Neural cell (in vitro differentiated cells): ENCODE measurements at places on chromosomes 6 and 20. TPM values are rescaled to one million over a fixed set of nuclear protein-coding genes. Genes with fewer than 3 reads are reported as not detected.

The GSTA1 gene
- polyA plus RNA-seq: 0.86 TPM in 1 of 2 replicates, not detected in the other

The TCP11 gene
- 0.92 TPM in 1 of 2 replicates, not detected in the other for polyA plus RNA-seq

The MAK gene
- polyA plus RNA-seq: not detected in 2 replicates

The PLCB1 gene
- polyA plus RNA-seq: 10.9 and 11.4 TPM in 2 replicates

The CST5 gene
- not detected in 2 replicates for polyA plus RNA-seq

The RGL2 gene
- 120 and 141 TPM in 2 replicates for polyA plus RNA-seq

The ZNF165 gene
- 1.4 and 1.6 TPM in 2 replicates for polyA plus RNA-seq

The STX7 gene
- polyA plus RNA-seq: 79.5 and 80.6 TPM in 2 replicates

The CENPW gene
- polyA plus RNA-seq: 1.3 TPM in 1 of 2 replicates, not detected in the other

The RNF182 gene
- 6.4 and 8.0 TPM in 2 replicates for polyA plus RNA-seq

The PDE10A gene
- polyA plus RNA-seq: 43.7 and 52.4 TPM in 2 replicates

The TOMM34 gene
- polyA plus RNA-seq: 10.0 and 11.7 TPM in 2 replicates

The SEMG1 gene
- not detected in 2 replicates for polyA plus RNA-seq

The RGS17 gene
- polyA plus RNA-seq: 38.0 and 44.9 TPM in 2 replicates

The DLK2 gene
- polyA plus RNA-seq: 17.2 and 19.8 TPM in 2 replicates

The FAM83C gene
- polyA plus RNA-seq: not detected in 2 replicates

The AIG1 gene
- 23.2 and 25.7 TPM in 2 replicates for polyA plus RNA-seq

The COL11A2 gene
- polyA plus RNA-seq: 9.8 and 20.2 TPM in 2 replicates

The ANKS1A gene
- polyA plus RNA-seq: 22.6 and 25.1 TPM in 2 replicates

The KHDC1L gene
- not detected in 2 replicates for polyA plus RNA-seq

The MUC22 gene
- polyA plus RNA-seq: not detected in 2 replicates

The PRICKLE4 gene
- 1.3 TPM in 1 of 2 replicates, not detected in the other for polyA plus RNA-seq

The GMPR gene
- 1.6 TPM in 1 of 2 replicates, not detected in the other for polyA plus RNA-seq

The RAMACL gene
- polyA plus RNA-seq: 1.6 and 1.9 TPM in 2 replicates

The NEURL2 gene
- polyA plus RNA-seq: 5.0 and 6.3 TPM in 2 replicates

The IP6K3 gene
- polyA plus RNA-seq: not detected in 2 replicates

The TRIM40 gene
- not detected in 2 replicates for polyA plus RNA-seq

The APCDD1L gene
- not detected in 2 replicates for polyA plus RNA-seq

The ADGRG6 gene
- polyA plus RNA-seq: 0.37 and 0.66 TPM in 2 replicates

The NMBR gene
- not detected in 2 replicates for polyA plus RNA-seq

The WFDC12 gene
- polyA plus RNA-seq: not detected in 2 replicates

The ENPP4 gene
- polyA plus RNA-seq: 19.7 and 24.0 TPM in 2 replicates

The RAB22A gene
- 14.5 and 15.7 TPM in 2 replicates for polyA plus RNA-seq

The LINC00237 gene
- not detected in 2 replicates for polyA plus RNA-seq

The TSPO2 gene
- polyA plus RNA-seq: not detected in 2 replicates

The LTB gene
- not detected in 2 replicates for polyA plus RNA-seq

The TNXB gene
- 3.3 and 3.6 TPM in 2 replicates for polyA plus RNA-seq

The OR12D3 gene
- polyA plus RNA-seq: not detected in 2 replicates

The SLC22A3 gene
- polyA plus RNA-seq: 0.10 TPM in 1 of 2 replicates, not detected in the other

The FAM184A gene
- 41.9 and 47.5 TPM in 2 replicates for polyA plus RNA-seq

The GJA10 gene
- not detected in 2 replicates for polyA plus RNA-seq

The XKR7 gene
- polyA plus RNA-seq: 9.6 and 12.8 TPM in 2 replicates

The IL20RA gene
- polyA plus RNA-seq: not detected in 2 replicates

The PACRG gene
- 6.9 and 16.6 TPM in 2 replicates for polyA plus RNA-seq

The ADGB gene
- polyA plus RNA-seq: not detected in 2 replicates

The C6orf132 gene
- not detected in 2 replicates for polyA plus RNA-seq

The MPIG6B gene
- polyA plus RNA-seq: not detected in 2 replicates

The TXLNB gene
- not detected in 2 replicates for polyA plus RNA-seq

The PHACTR1 gene
- 4.8 and 7.8 TPM in 2 replicates for polyA plus RNA-seq

The GSTA4 gene
- 735 and 764 TPM in 2 replicates for polyA plus RNA-seq

The PACSIN1 gene
- 3.1 and 5.7 TPM in 2 replicates for polyA plus RNA-seq

The SYCP2L gene
- 9.2 and 9.4 TPM in 2 replicates for polyA plus RNA-seq

The SLC17A1 gene
- polyA plus RNA-seq: not detected in 2 replicates

The CD24 gene
- polyA plus RNA-seq: 1,994 and 2,264 TPM in 2 replicates

The DEFB112 gene
- polyA plus RNA-seq: not detected in 2 replicates

The GRM4 gene
- 2.1 and 3.7 TPM in 2 replicates for polyA plus RNA-seq

The CRYBG1 gene
- 0.04 and 0.73 TPM in 2 replicates for polyA plus RNA-seq

The ERVFRD-1 gene
- polyA plus RNA-seq: not detected in 2 replicates
